Heart left ventricle (tissue), 16 donors: ENCODE measurements at places on chromosomes 3 and 15. TPM values are rescaled to one million over a fixed set of nuclear protein-coding genes. Genes with fewer than 3 reads are reported as not detected.

GRCh38 chr15:59931646-59932261, 72.4 kb upstream of the FOXB1 start:
- no peak for DNase-seq

- no peak for DNase-seq
These were observed 603.4 kb downstream of the FOXP1 start for GRCh38 chr3:70979983-70980645.

ZCWPW2 gene
- 0.94 TPM for total RNA-seq

SLC22A14 gene
- not detected for total RNA-seq
